Stimulated activated CD4-positive, alpha-beta T cell treated with anti-CD3 and anti-CD28 coated beads, Interleukin-12 subunit alpha, Interleukin-12 subunit beta, amount 100 ng/mL, for 4 hours (primary cell): ENCODE measurements at places on chromosomes 4 and X.

GRCh38 chr4:141570290-141570689 is 66.1 kb upstream of the IL15 start:
- no peak for DNase-seq

DNA sequence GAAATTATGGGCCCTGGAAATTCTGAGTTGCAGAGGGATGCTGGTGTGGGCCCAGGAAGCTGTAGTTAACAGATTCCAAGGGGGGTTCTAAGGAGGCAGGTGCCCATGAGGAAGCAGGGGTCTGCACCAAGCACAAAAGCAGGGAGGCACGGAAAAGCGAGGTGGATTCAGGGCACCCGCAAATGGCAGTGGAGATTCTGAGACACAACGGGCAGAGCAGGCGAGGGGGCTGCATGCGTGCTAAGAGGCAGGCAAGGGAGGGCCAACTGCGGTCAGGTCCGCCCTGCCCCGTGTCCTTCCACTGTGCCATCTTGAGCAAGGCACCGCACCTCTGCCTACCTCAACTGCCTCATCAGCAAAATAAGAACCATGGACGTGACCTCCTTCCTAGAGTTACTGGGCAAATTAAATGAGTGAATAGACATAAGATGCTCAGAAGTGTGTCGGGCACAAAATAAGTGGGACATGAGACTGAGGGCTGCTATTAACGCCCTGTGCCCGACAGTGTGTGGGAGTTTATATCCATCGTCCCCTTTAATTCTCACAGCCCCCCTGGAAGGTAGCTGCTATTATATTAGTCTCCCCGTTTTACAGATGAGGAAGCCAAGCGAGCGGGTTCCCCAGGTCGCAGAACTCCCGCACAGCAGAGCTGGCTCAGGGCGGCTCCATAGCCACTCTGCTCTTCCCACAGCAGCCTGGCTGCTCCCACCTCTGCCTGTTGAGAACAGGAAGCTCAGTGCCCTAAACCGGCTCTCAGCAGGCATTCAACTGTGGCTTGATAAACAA is 67.6 kb downstream of the PPP2R2C start:
- DNase-seq, result no peak

DNA sequence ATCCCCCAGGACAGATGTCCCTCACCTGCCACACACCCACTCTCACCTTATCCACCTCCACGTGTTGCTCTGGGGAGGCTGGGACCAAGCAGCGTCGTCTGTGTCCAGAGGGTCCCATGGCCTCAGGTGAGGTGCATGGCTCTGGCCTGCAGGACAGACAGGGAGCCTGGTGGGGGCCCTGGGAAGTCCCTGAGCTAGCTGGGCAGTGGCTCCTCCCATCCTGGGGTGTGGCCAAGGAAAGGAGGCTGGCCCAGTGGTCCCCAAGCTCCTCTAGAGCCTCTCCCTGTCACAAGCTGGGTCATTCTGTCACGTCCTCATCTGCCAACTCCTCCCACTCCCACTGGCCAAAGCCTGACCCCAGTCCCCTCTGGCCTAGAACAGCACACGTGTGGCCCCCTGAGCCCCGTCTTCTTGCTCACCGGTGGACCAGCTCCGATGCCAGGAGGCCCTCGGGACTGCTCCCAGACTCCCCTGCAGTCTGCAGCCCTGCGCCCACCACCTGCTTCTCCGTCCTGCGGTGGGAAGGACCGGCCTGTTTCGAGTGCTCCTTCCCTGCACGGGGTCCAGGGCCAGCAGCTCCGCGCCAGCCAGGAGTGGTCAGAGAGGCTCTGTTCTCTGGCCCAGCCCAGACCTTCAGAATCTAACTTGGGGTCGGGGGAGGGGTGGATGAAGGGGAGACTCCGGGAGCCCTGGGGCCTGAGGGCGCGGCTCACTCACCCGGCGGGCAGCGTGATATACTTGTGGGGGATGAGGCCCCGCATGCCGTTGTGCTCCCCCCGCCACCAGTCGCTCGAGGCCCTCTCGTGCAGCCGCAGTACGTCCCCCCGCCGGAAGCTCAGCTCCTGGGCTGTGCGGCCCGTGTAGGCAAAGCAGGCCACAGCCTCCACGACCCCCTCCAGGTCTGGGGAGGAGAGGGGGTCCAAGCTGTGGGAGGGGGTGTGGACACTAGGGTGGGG is 4.8 kb downstream of the AVPR2 start:
- no peak for DNase-seq

GRCh38 chr4:85774000-85774399 is 299.1 kb downstream of the ARHGAP24 start:
- no peak for DNase-seq

DNA sequence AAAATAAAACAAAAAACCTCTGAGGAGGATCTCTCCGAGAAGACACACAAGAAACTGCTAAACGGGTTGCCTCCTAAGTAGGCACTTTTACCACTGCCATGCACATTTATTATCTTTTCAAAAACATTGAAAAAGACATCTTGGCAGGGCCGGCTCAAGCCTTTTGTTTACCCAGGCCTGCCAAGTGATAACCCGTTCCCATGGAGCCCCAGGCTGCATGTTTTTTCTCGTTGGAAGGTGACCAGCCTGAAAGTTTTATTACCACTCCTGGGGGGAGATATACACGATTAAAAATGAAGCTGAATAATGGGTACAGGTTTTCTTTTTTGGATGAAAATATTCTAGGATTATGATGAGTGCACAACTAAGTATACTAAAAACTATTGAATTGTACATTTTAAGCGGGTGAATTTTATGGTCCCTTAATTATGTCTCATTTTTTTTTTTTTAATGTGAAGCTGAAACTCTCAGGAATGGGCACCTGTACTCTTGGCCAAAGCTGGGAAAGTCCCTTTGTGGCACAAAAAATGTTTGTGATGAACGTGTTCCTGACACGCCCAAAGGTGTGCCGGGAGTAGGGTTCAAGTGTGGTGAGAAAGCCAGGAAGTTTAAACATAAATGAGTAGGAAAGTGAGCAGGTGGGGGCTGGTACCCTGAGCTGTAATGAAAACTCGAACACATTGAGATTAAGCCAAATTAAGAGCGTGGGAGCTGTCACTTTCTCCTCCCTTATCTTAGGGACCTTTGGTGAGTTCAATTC is 1.5 kb upstream of the MAP7D2 start:
- no peak for DNase-seq

DNA sequence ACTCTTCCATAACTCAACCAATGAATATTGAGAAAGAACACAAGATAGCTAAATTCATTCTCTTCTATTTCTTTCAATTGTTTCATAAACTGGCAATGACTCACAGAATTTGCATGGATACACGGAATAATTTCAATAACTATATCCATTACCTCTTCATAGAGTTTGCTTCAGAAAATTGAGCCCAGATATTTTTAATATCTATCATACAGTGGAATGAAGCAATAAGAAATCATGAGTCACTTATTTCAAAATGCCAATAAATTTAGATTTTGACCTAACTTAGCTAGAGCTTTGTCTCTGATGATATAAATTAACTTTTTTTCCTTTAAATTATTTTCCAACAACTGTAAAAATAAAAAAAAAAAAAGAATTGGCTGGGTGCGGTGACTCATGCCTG is 22.2 kb upstream of the MANBA start:
- no peak for DNase-seq
